ENCODE measurements at places on chromosomes 3 and 15.

GRCh38 chr3:112078125-112079083 is 7.8 kb upstream of the C3orf52 start:
- DNase-seq = no peak

GRCh38 chr15:70140543-70141375 is 43.0 kb upstream of the TLE3 start:
- DNase-seq = no peak

- peak; percentile 79 for DNase-seq
These were observed 132.9 kb downstream of the TPRG1 start for GRCh38 chr3:189304465-189305351.

GRCh38 chr3:120093911-120094775 is at the start of gene GSK3B:
TSS of gene GSK3B (minus strand) at chr3:120094447. CDS start at chr3:120093434, 1,013 bp downstream.
- peak; percentile 79 for DNase-seq

DNA sequence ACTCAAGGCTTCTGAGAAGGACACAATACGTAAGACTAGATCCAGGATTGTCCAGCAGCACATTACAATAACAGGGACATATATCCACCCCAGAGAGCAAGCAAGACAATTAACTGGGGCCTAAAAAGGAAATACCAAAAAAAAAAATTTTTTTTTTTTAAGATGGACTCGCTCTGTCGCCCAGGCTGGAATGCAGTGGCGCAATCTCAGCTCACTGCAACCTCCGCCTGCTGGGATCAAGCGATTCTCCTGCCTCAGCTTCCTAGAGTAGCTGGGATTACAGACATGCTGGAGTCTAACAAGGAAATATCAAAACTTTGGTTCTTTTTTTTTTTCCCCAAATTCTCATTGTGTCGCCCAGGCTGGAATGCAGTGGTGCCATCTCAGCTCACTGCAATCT is 28.8 kb upstream of the IMPDH2 start:
- DNase-seq = no peak

DNA sequence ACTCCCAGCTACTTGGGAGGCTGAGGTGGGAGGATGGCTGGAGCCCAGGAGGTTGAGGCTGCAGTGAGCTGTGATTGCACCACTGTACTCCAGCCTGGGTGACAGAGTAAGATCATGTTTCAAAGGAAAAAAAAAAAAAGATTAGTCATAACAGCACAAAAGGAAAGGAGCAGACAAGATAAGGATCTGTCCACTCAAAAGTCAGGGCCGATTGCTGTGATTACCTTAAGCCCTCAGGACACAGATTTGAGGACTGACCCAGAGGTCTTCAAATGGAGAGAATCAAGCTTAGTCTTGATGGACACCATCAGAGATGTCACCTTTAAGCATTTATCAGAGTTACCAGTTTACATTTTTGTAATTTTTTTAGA is 23.9 kb upstream of the HEG1 start:
- no peak for DNase-seq

GRCh38 chr3:23324745-23325144 is 121.6 kb downstream of the UBE2E2 start:
- no peak for DNase-seq

DNA sequence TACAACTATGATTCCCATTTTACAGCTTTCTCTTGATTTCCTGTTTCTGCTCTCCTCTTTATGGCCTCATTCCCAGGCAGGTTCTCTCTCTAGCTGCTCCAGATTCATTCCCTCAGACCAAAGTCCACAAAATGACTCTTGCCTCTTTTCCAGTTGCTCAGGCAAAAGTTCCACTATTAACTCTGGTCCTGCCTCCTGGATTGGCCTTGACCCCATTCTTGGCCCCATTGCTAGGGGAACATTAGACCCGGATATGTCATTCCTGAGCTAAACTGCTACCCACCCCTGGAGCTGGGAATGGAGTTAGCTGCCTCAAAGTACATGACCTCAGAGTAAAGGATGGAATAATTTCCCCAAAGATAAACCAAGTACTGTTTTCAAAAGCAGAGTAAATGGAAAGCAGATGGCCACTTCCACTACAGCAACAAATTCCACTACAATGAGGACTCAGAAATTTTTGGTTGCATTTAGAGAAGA is 73.0 kb upstream of the GAP43 start:
- no peak for DNase-seq

DNA sequence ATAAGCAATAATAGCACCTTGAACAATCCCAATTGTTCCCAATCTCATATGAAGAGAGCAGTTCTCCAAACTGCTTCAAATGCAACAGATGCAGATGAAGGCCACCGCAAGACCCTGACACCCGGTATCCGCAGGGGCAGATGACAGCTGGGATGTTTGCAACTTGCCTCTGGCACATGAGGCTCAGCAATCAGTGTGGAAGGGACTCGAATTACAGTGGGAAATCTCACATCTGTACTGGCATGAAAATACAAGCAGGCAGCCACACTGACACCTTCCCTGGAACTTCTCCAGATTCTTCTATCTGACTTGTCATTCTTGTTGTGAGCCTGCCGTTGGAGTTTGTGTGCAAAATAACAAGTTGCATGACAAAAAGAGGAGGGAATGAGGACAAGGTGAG is 68.8 kb downstream of the WDR76 start:
- DNase-seq = no peak

GRCh38 chr3:48068886-48069285 is 52.7 kb upstream of the MAP4 start:
- DNase-seq = no peak

GRCh38 chr3:113560831-113561623 is 28.7 kb downstream of the SIDT1 start:
- DNase-seq = no peak

- no peak for DNase-seq
These were observed 31.5 kb upstream of the VEPH1 start for GRCh38 chr3:157534725-157535161.

DNA sequence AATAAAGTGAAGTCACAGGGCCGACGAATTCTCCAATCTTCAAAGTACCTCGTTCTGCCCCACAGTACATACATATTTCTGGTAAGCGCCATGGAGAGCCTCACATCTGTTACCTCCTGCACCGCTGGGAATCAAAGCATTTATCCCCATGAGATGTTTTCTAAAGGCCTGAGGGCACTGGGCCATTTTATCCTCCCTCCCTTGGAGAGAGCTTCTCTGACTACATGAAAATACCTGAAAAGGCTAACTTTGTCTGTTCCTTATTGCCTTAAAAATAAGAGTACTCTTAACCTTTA is 148.1 kb downstream of the RORA start:
- no peak for DNase-seq

DNA sequence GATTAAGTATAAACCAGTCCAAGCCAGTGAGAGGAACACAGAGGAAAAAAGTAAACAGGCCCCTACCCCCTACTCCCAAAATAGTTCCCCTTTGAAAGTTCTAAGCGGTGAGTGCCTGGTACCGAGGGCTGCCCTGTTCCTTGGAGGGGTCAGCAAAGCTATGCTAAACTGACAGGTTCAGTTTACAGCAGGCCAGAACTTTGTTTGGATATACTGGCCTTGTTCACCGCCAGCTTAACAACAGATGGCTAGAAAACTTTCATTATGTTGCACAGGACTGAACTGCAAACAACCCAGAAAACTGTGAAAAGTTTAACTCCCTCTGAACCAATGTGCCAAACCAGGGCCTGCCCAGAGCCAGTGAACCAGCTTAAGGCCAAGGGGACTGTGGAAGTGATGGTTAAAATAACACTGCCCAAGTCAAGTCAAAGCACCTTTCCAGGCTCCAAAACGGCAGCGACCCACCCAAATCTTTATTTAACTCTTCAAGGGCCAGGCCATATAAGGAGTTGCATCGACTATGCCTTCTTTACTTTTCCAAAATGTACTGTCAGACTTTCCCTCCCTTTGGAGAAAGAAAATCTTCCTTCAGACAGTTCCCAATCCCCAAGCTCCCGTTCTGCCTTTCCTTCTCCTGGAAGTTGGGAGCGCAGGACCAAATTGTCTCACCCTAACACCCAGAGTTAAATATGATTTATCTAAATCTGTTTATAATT is 448.0 kb downstream of the FOXP1 start:
- no peak for DNase-seq

DNA sequence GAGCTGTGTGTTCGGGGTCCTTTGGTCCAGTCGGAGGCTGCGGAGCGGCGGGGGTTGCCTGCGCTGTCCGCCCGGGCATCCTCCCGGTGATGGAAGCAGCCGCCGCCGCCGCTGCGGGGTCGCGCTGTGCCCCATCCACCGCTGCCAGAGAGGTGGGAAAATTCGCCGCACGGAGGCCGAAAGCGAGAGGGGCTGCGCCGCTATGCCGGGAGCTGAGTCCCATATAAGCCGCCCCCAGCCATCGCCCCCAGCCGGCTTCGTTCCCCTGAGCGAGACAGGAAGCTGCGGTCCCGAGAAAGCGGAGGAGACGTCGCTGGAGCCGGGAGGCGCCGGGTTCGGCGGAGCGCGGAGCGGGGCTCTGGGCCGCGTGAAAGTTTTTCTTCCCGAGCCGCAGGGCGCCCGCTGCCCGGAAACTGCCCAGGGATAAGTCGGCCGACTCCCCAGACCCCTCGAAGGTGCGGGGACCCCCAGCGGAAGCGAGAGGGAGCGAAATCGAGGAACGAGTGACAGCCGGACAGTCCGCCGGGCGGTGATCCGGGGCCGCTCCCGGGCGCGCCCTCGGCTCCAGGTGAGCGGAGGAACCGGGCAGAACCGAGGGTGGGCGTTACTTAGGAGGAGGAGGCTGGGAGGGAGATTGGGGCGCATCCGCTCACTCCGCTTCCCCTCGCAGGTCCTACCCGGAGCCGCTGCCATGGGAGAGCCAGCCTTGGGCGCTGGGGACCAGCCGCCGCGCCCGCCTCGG is 574 bp downstream of the CHST2 start:
- no peak for DNase-seq

- no peak for DNase-seq
These were observed 192.5 kb upstream of the CGNL1 start for GRCh38 chr15:57183614-57184344.

GRCh38 chr3:12643010-12643380 is 20.9 kb downstream of the RAF1 start:
- DNase-seq = no peak

GRCh38 chr3:117600112-117600511 is 890.5 kb downstream of the TUSC7 start:
- DNase-seq = no peak

GRCh38 chr3:196741249-196741889 is 1.7 kb downstream of the PAK2 start:
- DNase-seq = no peak

- no peak for DNase-seq
These were observed 54.2 kb upstream of the CGNL1 start for GRCh38 chr15:57321973-57322601.

DNA sequence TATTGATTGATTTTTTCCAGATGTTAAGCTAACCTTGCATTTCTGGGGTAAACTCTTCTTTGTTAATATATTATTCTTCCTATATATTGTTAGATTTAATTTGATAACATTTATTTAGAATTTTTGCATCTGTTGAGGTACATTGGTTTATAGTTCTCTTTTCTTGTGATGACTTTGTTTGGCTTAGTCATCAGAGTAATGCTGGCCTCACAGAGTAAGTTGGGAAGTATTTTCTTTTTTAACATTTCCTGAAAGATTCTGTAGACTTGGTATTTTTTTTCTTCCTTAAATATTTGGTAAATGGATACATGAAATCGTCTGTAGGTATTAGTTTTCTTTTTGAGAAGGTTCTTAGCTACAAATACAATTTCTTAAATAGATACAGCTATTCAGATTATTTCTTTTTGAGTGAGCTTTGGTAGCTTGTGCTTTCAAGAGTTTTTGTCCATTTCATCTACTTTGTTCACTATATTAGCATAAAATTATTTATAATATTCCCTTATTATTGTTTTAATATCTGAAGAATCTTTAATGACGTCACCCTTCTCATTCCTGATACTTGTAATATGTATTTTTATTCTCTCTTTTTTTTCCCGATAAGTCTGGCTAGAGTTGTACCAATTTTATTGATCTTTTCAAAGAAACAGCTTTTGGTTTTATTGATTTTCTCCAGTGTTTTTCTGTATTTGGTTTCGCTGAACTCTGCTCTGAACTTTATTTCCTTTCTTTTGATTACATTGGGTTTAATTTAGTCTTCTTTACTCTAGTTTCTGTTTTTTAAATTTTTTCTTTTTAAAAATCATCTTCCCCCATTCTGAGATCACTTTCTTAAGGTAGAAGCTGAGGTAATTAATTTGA is 6.5 kb upstream of the HPS3 start:
- no peak for DNase-seq

DNA sequence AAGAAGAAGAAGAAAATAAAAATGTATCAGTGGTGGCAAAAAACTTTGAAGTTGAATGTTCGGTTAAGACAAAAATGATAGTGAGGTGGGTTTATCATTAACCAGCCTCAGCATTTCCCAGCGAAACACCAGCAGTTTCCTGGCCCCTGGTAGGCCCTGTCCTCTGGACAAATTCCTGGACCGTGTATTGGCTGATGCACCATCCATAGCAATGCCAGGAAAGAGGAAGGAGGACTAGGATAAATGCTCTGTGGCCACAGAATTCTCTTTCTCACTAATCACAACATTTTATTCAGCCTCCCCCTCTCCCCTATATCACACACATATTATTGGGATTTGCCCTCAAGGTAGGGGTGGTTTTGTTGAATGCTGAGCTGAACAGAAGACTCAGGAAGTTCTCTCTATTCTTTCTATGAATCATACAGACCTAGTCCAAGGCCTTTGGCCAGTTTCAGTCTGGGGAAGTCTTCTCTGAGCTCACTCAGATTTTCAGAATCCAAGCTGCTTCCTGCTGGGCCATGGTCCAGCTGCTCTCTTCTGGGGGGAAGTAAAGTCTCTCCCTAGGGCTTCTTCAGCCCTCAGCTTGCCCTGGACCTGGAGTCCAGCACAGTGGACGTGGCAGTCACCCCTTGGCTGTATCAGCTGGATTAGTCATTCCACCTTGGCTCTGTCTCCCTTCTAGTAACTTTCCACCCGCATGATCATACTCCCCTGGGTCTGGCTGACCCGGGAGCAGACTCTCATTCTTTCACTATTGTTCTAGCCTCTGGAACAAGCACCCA is 27.6 kb downstream of the SLC28A1 start:
- DNase-seq = peak; percentile 7

- DNase-seq = peak; percentile 39
These were observed 835 bp downstream of the ARIH2 start for GRCh38 chr3:48919215-48920138.

- no peak for DNase-seq
These were observed 44.2 kb downstream of the SOX2 start for GRCh38 chr3:181755959-181756358.

GRCh38 chr3:188605231-188605630 is 451.3 kb downstream of the LPP start:
- no peak for DNase-seq
